ENCODE measurements at places on chromosomes 5 and 9. TPM values are rescaled to one million over a fixed set of nuclear protein-coding genes. Genes with fewer than 3 reads are reported as not detected.

DNA sequence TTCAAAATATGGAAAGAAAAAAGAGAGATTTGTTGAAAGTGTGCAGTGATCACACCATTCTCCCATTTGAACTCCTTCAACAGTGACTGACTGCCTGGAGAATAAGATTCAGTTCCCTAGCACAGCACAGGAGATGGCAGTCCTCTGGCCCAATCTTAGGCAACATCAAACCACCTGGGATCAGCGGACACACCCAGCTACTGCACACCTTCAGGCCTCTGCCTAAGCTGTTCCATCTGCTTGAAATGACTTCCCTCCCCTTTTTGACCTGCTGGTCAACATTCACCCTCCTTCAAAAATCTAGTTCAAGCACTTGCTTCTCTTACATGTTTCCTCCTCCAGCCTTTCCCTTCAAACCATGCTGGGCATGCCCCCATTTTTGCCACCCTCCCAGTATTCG is 4.5 kb downstream of the MAPK9 start:
- peaks cover 13% of the 10 kb centered on the region for H3K36me3 ChIP-seq
- H3K4me3 ChIP-seq, result peak overlapping the region; percentile 31
- no peaks in the 10 kb centered on the region for H3K27me3 ChIP-seq
- no peak overlapping the region for H3K27ac ChIP-seq

DNA sequence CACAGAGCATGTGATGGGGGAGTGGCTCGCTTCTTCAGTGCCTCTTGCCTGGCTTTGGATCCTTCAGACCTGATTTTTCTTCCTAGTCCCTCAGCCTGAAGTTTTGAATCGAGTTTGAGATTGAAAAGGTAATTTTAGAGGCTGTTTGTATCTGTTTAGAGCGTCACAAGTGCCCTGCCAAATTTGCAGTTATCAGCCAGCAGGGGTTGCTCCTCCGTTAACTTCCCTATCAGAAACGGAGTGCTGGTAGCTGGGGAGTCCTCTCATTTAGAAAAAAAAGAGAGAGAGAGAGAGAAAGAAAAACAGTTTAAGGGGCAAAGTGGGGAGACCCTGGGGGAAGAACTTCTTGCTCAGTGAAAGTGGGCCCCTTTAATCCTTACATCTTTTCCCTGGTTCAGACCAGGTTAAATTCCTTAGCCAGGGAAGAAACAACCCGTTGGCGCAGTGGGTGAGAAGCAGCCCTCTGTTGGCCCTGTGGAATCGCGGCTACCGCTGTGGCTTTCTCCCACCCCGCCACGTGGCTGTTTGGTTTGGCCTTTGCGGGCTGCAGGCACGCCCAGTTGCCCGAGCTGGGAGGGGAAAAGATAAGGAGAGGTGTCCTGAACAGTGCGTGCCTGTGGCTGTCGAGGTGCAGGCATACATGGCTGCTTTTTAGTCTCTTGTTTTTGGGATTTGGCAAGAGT is 576.7 kb upstream of the ACO1 start:
- no peak overlapping the region for H3K27ac ChIP-seq
- H3K27me3 ChIP-seq, result peaks cover 26% of the 10 kb centered on the region
- peaks cover 7% of the 10 kb centered on the region for H3K36me3 ChIP-seq
- no peak overlapping the region for H3K4me3 ChIP-seq
- DNase-seq, result no peak

DNA sequence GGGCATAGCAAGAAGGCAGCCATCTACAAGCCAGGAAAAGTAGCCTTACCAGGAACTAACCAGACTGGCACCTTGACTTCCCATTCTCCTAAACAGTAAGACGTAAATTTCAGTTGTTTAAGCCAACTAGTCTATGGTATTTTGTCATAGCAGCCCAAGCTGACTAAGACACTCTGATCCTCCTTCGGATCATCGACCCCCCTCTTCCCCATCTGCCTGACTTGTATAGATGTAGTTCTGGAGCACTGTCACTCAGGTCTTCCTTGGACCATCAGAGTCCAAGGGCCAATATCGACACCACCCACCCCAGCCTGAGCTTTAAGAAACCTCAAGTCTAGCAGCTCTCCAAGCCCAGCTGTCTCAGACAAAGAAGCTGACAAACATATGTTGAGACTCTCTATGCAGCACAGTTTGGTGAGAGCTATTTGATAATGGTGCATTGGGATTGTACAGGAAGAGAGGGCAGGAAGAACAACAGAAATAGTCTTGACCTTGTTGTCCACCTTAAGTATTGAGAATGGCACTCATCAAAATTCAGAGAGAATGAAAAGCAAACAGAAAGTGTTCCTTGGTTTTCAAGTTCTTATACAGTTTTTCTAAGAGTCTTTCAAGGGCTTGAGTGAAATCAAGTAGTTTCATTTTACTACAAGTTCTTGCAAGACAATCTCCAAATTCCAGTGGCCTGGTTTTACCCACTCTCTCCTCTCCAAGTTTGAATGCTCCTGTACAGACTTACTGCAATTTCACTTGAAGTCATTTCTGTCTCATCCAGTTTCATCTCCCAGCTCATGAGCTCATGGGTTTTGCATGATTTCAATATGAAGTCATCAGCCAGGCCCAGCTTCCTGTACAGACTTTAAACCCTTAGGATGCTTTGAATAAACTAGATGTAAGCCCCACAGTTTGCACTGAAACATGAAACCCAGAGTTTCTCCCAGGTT is 122.3 kb upstream of the RAI14 start:
- peaks cover 6% of the 10 kb centered on the region for H3K27me3 ChIP-seq
- H3K4me3 ChIP-seq, result no peak overlapping the region
- H3K36me3 ChIP-seq, result no peaks in the 10 kb centered on the region
- peaks cover 2% of the 10 kb centered on the region for H3K4me1 ChIP-seq

DNA sequence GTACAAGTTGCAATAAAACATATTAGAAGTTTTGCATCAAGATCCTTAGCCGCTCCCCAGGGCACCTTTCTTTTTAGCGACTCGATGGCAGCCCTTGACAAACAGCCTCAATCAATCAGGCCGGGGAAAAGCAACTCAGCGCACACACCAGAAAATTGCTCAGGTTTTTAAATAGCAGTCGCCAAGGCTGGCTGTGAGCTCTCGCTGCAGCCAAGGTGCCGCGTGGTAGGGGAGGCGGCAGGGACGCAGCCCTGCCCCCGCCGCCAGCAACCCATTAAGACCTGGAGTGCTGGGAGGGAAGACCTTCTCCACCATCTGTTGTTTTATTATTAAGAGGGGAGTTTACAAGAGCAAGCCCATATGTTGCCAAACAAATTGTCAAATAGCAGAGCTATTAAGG is 22.6 kb downstream of the ASS1 start:
- no peak for DNase-seq
- H3K27ac ChIP-seq, result no peak overlapping the region
- H3K4me1 ChIP-seq, result peaks cover 2% of the 10 kb centered on the region
- H3K4me3 ChIP-seq, result no peak overlapping the region
- H3K27me3 ChIP-seq, result peaks cover 60% of the 10 kb centered on the region

DNA sequence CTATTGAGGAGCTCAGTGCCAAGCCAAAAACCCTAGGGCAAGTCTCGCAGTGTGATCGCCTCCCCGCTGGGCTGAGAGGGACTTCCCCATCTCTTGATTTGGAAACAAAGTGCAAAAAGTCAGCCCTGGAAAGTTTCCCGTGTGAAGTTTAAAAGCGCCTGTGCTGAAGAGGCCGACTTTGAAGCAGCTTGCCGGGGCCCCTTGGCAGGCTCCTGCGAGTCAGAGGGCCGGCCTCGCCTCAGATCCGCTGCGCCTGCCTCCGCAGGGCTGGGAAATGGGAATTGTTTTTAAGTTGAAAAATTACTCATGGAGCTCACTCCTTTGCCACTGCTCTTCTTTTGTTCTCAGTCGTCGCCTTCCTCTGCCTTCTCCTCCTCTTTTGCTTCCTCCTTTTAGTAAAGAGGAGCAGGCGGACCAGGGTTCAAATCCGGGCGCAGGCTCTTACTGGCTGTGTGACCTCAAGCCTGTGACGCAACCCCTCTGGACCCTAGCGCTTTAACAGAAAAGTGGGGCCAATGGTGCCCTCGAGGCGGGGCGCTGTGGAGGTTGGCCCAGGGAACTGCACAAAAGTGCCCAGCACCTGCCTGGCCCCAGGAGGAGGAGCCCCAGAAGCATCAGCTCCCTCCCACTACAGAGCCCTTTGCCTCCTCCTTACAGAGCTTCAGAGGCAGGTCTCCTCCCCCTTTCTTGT is 14.7 kb upstream of the LHX2 start:
- H3K4me1 ChIP-seq, result peaks cover 21% of the 10 kb centered on the region
- peaks cover 78% of the 10 kb centered on the region for H3K27me3 ChIP-seq
- no peak overlapping the region for H3K27ac ChIP-seq
- no peak overlapping the region for H3K4me3 ChIP-seq
- DNase-seq, result no peak

- H3K36me3 ChIP-seq, result no peaks in the 10 kb centered on the region
- no peak for DNase-seq
- no peaks in the 10 kb centered on the region for H3K4me1 ChIP-seq
- no peaks in the 10 kb centered on the region for H3K27me3 ChIP-seq
- H3K27ac ChIP-seq, result no peak overlapping the region
These were observed 602.1 kb downstream of the PSAT1 start for GRCh38 chr9:78899006-78899405.

DNA sequence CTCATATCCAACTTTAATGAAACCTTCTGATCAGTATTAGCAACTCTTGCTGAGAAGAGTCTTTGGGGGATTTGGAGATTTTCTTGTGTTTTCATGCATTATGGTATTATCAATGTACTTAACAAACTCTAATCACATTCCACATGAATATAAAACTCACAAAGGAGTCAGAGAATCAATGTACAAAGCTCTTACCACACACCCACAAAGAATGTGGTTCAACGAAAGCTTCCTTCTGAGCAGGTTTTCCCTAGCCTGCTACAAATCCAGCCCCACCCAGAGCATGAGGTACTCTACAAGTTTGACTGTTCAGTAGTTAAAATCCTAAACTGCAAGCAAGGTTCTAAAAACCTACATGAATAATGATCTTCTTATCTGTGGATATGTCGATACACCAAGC is 210.1 kb downstream of the TARS1 start:
- H3K4me3 ChIP-seq, result no peak overlapping the region
- no peaks in the 10 kb centered on the region for H3K27me3 ChIP-seq
- DNase-seq, result no peak
- H3K4me1 ChIP-seq, result no peaks in the 10 kb centered on the region
- no peak overlapping the region for H3K27ac ChIP-seq

GRCh38 chr9:94649100-94649819 is 9.9 kb upstream of the FBP1 start:
- H3K4me3 ChIP-seq, result no peak overlapping the region
- no peak overlapping the region for H3K27ac ChIP-seq
- H3K4me1 ChIP-seq, result peaks cover 5% of the 10 kb centered on the region
- no peak for DNase-seq
- peaks cover 32% of the 10 kb centered on the region for H3K27me3 ChIP-seq

DNA sequence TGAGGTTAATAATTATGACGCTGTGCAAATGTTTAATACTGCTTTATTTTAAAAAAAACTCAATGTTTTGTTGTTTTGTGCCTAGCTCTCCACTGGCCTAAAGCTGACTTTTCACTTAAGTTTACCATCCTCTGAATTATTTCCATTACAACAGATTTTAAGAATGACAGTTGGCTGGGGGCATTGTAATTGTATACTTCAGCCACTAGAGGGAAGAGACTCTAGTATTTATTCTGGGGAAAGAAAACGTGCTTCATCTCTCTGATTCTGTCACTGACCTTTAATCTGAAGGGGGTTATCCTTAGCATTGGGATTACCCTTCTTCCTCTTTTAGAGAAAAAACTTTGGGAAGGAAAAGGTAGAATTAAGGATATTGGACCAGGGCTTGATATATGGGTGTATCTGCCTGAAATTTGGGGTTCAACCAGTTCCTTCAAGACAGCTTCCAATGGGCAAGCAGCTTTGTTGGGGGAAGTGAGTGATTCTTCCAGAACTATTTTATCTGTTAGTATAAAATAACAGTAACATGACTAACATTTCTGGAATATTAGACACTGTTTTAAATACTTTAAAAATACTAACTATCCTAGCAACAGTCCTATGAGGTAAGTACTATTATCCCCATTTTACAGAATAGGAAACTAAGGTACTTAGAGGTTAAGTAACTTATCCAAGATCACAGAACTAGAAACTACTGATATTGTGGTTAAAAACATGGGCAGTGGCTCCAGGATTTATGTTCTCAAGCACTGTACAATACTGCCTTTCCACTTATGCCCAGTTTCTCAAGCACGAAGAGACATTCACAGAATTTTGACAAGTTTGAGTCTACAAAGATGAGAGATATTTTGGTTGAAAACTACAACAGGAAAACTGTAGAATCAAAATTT is 208.4 kb downstream of the CD180 start:
- H3K27me3 ChIP-seq, result peaks cover 5% of the 10 kb centered on the region
- peaks cover 12% of the 10 kb centered on the region for H3K4me1 ChIP-seq
- H3K36me3 ChIP-seq, result no peaks in the 10 kb centered on the region
- H3K4me3 ChIP-seq, result no peak overlapping the region
- DNase-seq, result no peak

DNA sequence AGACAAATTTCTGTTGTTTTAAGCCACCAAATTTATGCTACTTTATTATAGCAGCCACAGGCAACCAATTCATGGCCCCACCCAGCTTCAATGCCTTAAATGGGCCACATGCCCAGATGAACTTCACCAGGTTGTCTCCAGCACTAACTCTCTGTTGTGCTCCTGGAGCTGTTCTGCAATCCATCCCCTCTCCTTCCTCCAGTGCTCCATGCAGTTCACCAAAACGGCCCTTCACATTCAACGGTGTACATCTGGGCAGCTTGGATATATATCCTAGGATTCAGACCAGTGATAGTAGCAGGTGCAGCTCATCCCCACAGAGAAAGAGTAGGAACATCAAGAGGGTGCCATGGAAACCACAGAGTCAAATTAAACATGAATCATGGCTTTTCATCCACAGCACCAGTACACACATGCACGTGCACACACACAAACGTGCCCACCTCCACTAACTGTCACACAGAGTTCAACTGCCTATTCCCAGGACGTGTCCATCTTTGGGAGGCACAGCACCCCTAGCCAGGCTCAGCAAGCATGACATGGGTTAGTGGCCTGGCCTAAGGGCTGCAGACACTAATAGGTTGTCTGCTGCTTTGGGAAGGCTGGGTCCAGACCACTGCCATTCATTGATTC is 134.5 kb downstream of the MED10 start:
- H3K4me1 ChIP-seq, result no peaks in the 10 kb centered on the region
- no peak overlapping the region for H3K4me3 ChIP-seq
- no peak overlapping the region for H3K27ac ChIP-seq
- no peak for DNase-seq

DNA sequence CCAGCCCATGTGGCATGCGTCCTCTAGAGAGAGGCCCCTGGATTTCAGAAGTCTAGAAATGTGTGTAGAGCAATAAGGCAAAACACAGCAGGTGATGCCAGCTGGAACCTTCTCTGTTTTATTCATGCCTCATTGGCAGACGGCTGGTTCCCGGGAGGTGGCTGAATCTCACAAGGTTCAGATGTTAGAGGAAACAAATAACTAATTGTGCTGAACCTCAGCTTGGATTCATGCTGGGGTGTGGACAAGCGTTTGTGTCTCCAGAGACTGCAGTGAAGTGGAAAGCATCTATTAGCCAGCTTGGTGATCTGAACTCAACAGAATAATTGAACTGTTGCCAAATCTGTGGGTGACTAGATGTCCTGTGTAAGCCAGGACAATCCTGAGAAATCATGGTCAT is 131.1 kb upstream of the NR4A3 start:
- H3K4me1 ChIP-seq, result no peaks in the 10 kb centered on the region
- H3K27me3 ChIP-seq, result peaks cover 29% of the 10 kb centered on the region
- DNase-seq, result no peak
- no peak overlapping the region for H3K27ac ChIP-seq

Gene SMIM33
- 0.13 TPM for total RNA-seq

Gene REEP2
- not detected for total RNA-seq

Gene INSL4
- total RNA-seq, result 0.16 TPM
